ENCODE measurements at places on chromosomes 3 and 15.
A peak's percentile ranks its signal among the peaks of the same experiment; 100 is the strongest.

DNA sequence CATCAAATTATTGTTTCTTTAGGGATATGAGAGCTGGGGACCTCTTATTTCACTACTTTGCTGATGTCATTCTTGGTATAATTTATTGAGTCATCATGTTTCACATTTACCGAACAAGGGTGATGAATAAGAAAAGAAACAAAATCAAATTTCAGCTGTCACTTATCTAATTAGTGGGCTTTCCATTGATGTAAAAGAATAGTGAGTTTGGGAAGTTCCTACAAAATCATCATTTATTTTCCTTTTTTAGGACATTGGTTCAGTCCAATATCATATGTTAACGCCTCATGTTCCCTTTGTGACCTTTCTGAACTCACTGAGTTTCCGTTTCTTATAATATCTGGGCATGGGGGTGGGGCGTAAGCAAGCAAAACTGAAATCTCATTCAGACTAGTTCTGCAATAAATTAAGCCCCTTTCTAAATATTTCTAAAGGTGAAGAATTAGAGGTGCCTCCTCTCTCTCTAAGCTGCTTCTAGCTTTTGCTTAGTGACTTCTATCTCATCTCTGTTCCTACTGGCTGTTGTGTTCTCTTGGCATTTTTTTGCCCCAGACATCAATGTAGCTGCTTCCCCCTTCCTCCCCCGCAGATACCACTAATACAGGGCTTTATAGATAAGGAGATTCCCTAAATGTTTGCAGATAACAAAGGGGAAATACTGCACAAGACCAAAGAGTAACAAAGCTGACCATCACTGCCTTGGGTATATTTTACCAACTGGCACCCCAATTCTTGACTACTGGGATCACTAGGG, 238.0 kb upstream of the CTNNB1 start:
- no peak for DNase-seq

GRCh38 chr3:194087995-194088855, 47.7 kb upstream of the HES1 start:
- no peak for DNase-seq

- DNase-seq: no peak
Observed at GRCh38 chr15:101150723-101151040, 101.2 kb downstream of the CHSY1 start.

DNA sequence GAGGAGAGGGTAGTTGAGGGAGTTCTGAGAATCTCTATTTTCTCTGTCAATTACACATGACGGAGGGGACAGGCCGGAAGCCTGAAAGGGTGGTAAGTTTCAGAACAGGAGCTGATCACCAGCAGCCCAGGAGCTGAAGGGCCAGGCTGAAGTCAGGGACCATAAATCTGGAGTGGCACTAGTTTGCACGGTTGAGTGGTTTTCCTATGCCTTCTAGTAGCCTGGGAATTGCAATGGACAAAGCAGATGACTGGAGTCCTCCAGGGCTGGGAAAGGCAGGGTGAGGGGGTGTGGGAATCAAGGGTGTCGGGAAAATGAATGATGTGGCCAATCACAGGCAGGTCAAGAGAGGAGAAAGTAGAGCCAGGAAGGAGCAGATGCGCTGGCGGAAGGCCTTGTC, 72.5 kb downstream of the MAGEF1 start:
- no peak for DNase-seq

DNA sequence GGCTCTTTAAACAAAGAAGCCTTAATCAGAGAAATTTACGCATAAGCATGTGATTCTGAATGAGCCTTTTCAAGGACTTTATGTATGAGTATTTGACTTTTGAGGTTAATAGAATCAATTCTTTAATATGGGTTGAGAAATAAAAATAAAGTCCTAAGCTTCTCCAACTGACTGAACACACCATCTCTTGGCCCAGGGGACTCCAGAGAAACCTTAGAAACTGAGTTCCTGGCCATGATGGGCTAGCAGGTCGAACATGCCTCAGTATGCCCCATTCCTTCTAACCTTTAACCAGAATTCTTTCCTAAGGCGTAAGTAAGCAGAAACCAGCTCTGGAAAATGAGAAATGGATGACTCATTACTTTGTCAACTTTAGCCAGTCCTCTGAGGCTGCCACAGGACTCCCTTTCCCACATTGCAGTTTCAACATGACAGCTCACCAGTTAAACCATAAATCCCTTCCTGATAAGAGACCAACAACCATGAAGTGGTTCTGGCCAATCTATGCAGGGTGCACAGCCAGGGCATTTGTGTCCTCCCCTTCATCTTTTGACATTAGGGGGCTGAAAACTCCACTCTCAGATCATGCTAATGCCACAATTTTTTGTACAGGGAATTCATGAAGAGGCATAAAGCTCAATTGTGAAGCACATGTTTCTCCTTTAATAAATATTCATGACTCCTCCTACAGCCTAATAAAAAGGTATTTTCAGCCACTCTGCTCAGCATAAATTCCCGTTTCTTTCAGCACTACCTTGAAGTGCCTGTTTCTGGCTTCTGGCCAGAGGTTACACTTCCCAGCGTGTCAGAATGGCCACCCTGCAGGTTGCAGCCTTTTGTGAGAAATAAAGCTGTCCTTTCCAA, 33.3 kb downstream of the TM4SF18 start:
- DNase-seq: no peak

DNA sequence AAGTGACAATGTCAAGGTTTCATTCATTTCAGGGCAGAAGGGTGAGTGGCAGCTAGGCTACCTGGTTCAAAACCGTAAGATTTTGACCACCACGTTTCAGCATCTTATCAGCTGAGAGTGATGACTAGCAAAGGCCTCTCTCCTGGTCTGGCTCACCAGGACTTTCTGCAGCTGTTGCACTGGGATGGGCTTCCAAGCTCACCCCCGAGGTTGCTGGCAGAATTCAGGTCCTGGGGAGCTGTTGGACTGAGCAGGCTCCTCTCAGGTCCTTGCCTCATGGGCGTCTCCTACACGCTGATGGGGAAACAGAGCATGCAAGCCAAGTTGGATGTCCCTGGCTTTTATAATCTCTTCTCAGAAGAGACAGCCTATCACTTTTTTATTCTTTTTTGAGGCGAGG, 88.8 kb upstream of the RNU6-1 start:
- no peak for DNase-seq

- no peak for DNase-seq
Observed at GRCh38 chr3:122915300-122916055, 112.1 kb downstream of the SEMA5B start.

DNA sequence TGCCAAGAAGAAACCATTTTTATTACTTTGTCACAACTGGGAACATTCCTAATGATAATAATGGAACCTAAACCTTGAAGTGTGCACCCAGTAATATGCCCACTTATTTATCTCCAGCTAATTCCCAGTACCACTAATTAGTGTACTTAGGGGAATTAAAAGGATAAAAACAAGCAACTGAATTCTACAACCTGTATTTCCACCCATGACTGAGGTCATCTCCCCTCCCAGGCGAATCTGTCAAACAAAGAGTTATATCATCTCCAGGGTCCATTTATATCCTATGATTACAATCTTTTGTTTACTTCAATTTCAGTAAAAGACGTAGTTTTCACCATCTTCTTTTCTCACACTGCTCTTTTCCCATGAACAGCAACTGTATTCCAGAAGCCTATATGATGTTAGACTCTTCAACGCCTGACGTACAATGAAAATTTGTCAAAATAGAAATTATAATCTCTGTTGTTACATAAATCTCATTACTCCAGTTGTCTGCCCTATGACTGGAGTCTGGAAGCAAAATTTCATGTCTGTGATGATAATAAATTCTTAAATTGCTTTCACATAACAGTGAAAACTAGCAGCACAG, 177.6 kb downstream of the GOLIM4 start:
- no peak for DNase-seq

DNA sequence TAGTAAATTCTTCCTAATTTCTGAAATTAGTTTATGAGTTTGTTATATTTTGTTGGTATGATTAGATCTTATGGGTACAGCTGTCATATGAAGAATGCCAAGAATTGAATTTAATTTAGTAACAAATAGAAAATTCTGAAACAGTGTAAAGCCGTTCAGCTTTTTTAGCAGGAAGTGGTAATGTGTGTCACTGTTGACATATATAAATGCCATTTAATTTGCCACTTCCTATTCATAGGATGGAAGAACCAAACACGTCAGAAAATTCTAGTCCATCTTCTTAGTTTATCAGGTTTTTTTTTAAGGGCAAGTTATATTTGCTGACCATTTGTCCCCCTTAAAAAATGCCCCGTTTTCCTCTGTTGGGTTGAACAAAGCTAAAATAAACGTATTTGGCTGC, 43.0 kb downstream of the RAB8B start:
- DNase-seq: no peak

- DNase-seq: no peak
Observed at GRCh38 chr3:24355806-24356205, 138.8 kb downstream of the THRB start.

DNA sequence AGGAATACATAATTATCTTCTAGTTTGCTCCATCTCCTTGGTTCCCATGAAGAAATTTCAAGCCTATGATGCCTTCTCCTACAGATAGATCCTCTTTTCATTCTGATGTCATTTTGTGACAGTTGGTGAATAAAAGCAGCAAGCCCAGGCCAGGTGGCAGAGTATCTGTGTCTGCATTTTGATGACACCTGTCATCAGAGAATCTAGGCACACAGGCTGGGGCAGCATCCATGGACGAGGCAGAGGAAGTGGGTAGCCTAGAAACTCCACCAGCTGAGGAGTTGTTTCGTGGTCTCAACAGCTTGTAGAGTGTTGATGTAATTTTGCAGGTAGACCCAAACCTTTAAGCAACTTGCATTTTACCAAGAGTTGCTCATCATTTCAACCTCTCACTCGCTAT, 269.8 kb downstream of the FEZF2 start:
- peak; percentile 33 for DNase-seq

DNA sequence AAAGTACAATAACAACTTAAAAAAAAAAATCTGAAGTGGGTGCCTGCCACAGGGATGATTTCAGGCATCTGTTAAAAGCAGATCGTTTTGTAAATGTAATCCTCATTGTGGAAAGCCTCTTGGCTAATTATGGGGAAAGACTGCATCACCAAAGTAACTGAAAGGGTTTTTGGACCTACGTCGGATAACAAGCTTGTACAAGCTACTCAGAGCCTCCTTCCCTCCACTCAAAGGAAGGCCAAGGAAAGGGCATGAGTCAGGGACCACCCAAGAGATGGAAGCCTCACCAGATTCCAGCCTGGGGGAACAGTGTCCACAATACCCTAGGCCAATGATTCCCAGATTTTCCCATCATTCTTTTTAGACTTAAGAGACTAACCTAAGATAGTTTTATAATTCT, 84.3 kb downstream of the ATP1B3 start:
- no peak for DNase-seq

GRCh38 chr3:53493963-53494791, at the start of gene CACNA1D:
Gene CACNA1D (plus strand): TSS chr3:53494611. CDS start chr3:53495167, 556 bp downstream.
- DNase-seq: peak; percentile 30

- DNase-seq: no peak
Observed at GRCh38 chr3:25503898-25504301, 75.8 kb downstream of the RARB start.

DNA sequence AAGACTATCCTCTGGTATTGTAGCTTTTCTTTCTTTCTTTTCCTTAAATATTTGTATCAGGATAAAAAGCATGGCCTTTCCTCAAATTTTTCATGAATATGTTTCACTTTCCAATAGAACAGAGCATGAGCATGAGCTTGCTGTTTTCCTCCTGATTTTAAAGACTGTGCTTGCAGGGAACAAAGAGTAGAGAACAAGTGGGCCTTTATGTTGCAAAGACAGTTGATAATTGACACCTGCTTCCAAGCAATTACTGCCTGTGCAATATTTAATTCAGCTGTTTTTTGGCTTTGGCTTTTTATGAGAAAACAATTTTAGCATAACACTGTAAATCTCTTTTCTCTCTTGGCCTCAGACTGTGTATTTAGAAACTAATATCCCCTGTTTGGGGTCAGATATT, 263.6 kb upstream of the AZI2 start:
- DNase-seq: no peak

GRCh38 chr3:127124120-127124519, 68.8 kb upstream of the PRR23E start:
- no peak for DNase-seq

GRCh38 chr15:66269326-66270090, 16.0 kb upstream of the MEGF11 start:
- DNase-seq: no peak

GRCh38 chr3:8458238-8458661, 43.4 kb upstream of the LMCD1 start:
- no peak for DNase-seq

- no peak for DNase-seq
Observed at GRCh38 chr3:123686251-123686650, 101.4 kb upstream of the HACD2 start.

DNA sequence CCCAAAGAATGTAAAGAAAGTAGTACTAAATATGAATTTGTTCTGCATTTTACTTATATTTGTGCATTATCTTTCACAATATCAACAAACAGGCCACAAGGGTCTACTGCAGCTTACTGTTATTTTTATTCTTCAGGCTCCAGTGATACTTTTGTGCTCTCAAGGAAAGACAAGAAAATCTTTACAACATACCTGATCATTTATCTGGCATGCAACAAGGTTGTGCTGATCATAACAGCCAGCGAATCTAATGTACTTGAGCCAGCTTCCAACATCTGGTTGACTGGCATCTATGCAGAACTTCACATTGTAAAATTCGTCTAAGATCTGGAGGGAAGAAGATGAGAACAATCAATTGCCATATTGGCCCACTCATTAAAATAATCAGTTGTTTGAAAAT, 520.0 kb downstream of the MECOM start:
- DNase-seq: no peak

GRCh38 chr15:51558411-51558810, 64.2 kb downstream of the DMXL2 start:
- no peak for DNase-seq

- DNase-seq: no peak
Observed at GRCh38 chr3:23728601-23729117, 77.1 kb upstream of the UBE2E1 start.

All from NCI-H2171 (cell line).